HEK293T (cell line): ENCODE measurements at places on chromosomes 12 and 14.

- no peak for DNase-seq
These were observed 17.4 kb downstream of the KCNMB4 start for GRCh38 chr12:70383484-70383883.

DNA sequence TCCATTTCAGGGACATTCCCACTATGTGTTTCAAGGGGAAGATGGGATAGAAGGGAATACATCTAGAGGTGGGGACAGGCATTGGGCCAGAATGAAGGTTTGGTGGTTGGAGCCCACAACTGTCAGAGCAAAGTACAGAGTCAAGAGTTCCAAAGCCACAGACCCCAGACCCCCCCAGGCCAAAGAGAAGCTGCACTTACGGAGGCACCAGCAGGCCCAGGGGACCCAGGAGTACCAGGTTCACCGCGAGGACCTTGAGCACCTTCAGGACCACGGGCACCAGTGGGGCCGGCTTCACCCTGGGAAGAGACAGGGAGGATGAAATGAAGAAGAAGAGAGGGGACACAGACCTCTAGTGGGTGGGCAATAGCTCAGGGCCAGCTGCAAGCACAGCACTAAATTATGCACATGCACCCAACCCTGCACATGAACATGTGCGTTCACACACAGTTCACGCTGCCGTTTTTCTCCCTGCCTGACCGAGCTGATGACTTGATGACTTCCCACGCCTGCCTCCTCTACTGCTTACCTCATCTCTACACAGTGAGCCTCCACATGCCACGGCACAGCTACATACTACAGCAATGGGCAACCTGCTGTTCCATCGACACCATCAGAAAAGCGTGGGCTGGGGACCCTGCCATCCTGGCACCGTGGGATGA, 16.7 kb downstream of the COL2A1 start:
- no peak for DNase-seq

GRCh38 chr12:17954788-17955187, 135.2 kb downstream of the RERGL start:
- DNase-seq = no peak

GRCh38 chr12:133221241-133221640, 14.4 kb downstream of the ANHX start:
- DNase-seq = no peak

- DNase-seq = no peak
These were observed 43.6 kb upstream of the CMAS start for GRCh38 chr12:22002430-22002829.

DNA sequence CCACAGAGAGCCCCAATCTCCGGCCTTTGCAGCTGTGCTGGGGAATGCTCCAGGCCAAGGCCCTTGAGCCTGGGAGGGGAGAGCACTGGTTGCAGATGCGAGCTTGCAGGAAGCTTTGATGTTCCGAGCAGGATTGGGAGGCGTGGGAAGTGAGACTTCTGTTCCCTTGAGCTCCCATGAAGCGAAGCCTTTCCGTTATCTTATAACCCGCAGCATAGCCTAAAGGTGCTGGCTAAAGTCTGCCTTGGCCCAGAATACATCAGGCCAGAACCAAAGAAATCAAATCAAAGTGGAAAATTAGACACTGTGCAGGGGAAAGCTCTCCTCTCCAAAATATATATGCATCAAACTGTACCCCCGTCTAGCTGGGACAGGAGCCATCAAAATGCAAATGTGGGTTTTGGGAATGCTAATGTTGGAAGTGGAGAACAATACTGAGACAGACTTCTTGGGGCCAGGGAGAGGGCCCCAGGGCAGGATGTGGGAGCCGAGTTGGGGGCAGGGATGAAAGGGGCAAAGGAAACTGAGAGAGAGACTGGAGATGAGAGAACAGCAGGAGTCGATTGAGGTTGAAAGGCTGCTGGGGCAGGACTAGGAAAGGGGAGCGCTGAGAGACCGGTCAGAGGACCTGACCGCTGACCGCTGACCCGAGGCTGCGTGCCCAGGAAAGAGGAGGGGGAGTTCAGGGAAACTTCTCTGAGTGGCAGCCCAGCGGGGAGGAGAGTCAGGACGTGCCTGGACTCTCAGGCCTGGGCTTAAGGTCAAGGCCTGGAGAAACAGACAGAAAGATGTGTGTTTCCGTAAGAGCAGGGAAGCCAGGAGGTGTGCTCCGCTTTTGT, 152.2 kb upstream of the PARP11 start:
- no peak for DNase-seq

DNA sequence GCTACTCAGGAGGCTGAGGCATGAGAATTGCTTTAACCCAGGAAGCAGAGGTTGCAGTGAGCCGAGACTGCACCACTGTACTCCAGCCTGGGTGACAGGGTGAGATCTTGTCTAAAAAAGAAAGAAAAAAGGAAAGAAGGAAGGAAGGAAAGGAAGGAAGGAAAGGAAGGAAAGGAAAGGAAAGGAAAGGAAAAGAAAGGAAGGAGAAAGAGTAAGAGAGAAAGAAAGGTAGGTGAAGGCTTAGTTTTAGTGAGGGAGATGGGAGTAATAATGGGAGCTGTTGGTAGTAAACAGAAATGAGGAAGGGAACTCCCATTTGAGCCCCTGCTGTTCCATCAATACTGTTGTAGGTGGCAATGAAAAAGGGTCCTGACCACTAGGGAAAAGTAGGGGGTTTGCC, 28.8 kb downstream of the SLC24A4 start:
- DNase-seq = no peak

- DNase-seq = peak; percentile 53
These were observed 254.3 kb downstream of the MSRB3 start for GRCh38 chr12:65532764-65533163.

DNA sequence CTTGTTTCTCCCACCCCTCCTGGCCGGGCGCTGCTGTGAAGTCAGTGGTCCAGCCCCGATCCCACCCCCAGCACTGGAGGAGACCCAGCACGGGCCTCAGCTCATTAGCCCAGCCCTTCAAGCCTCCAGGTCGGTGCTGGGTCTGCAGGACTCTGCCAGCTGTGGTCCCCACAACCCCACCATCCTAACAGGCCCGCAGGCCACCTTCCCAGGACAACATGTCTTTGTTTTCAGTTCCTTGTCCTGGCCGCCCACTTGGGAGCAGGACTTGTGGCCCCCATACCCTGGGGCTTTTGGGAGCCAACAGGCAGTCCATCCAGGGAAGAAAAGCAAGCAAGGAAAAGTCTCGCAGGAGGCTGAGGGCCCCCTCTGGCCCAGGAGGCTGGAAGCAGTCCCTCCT, 60.0 kb downstream of the HRK start:
- no peak for DNase-seq

DNA sequence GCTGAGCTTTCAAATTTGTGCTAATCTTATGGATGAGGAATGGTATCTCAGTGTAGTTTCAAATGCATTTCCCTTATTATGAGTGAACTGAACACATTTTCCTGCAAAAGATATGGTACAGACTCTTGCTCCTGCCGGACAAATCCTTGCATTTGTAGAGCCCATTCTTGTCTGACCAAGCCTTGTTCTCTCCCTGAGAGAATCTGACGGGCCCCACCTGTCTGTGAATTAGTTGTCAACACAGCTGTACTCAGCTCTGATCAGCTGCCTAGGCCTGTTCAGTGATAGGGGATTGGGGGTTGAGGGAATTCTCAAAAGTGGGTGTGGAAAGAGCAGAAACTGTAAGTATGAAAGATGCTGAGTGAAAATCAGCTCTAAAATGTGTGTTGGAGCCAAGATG, 42.8 kb upstream of the SCN8A start:
- DNase-seq = no peak

- DNase-seq = no peak
These were observed 64.4 kb downstream of the TGFB3 start for GRCh38 chr14:75917322-75917945.

- DNase-seq = no peak
These were observed 76.1 kb upstream of the SAV1 start for GRCh38 chr14:50744231-50744630.

DNA sequence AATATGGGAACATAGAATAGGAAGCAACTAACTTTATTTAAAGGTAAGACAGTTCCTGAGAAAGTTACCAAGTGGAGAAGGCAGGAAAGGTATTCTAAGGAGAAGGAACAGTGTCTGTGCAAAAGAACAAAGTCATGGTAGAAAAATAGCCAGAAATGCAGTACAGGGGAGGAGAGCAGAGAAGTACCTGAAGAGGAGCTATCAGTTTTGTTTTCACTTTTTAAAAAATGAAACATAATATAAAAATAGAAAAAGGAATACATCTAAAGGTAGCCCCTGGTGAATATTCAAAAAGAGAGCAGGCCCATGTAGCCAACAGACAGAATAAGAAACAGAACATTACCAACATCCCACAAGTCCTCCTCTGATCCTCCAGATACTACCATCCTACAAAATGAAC, 408.7 kb downstream of the ADAMTS20 start:
- DNase-seq = no peak

DNA sequence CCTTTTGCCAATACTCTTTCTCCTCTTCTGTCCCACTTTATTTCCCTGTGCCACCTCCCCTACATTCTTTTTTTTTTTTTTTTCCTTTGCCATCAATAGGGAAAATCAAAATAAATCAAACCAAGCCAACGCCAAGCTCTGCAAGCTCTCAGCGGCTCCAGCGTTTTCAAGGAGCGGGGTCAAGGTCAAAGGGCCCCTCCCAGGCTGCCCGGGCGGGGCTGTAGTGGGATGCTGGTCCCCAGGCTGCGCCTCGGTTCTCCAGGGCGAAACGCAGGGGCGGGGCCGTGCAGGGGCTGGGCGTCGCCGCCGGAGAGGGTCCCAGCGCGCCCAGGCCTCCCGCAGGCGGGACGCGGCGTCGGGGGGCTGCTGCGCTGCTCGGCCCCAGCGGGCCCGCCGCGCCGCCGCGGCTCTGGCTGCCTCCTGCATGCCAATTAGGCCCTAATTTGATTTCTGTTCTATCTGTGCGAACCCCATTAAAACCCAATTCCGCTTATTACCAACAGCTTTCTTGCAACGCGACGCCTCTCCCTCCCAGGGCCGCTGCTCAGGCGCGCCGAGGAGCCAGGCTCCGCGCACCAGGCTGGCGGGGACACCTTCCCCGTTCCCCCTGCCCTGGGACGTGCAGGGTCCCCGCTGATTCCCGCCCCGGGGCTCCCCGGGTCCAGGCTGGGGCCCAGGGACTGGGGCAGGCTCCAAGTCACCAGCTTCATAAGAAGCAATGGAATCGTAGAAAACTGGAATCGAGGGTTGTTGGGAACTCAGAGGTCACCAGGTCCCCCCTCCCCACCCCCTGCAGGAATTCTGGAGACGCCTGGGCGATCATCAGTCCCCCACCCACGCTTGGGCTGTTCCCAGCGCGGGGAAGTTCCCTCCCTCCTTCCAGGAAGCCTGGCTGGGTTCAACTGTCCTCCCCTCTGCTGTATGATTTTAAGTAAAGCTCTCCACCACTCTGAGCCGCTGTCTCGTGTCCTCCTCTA, 50.7 kb upstream of the MAP1LC3B2 start:
- DNase-seq = no peak

DNA sequence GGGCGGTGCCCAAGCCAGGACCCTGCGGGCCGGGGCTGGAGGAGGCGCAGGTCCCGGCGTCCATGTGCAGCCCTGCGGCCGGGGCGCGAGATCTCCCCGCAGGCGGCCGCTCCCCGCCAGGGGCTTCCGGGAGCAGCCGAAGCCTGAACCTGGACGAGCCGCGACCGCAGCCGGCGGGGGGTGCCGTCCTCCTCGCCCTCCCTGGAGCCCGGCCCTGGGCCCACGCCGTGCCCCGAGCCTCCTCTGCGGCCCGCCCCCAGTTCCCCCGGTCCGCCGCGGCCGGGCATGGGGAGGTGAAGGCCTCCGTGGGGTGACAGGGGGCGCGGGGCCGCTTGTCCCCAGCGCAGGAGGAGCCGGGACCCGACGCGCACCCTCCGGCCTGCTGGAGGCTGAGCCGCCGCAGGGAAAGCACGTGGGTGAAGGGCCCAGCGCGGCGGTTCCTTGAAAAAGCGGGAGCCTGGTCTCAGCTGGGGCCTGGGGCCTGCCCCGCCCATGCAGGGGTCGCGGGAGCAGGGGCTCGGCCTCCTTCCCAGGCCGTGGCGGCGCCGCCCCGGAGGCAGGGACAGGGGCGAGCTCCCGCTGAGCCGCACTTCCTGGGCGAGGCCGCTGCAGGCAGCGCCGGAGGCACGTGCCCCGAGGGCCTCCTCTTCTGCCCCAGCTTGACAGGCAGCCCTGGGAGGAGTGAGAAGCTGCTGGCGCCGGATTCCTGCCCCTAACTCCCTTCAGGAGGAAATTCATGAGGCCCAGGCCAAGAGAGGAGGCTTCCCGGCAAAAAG, 55.6 kb upstream of the PPP2R5C start:
- no peak for DNase-seq

DNA sequence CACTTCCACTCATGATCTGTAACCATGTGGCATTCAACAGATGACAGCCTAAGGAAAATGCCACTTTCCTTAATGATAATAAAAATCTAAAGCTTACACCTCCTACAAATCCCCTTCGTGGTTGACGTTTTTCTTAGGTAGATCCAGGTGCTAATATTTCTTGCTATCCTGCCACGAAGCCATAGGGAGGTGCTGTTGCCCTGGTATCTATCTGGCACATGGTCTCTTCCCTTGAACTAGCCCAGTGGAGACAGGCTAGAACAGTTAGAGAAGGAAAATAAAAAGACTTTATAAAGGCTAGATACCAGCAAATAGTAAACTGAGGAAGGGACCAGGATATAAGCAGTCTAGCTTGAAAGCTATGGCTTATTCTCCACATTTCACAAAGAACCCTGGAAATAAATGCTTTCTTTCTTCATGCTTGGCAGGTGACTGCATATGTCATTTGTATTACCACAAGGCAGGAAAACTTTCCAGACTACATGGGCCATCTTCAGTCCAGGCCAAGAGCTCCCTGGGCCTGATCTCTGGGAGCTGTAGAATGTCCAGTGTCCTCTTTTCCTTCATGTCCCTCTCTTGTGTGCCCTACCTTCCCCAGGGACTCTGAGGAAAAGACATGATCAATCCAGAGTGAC, 15.3 kb downstream of the SPIC start:
- DNase-seq = peak; percentile 64

GRCh38 chr14:35573911-35574310, 39.9 kb downstream of the INSM2 start:
- DNase-seq = no peak

GRCh38 chr12:49483619-49484018, 55.2 kb upstream of the KCNH3 start:
- no peak for DNase-seq
